Keratinocyte (primary cell): ENCODE measurements at places on chromosomes 3 and 15.

- DNase-seq: no peak
Observed at GRCh38 chr15:67228286-67228685, 26.2 kb downstream of the AAGAB start.

- DNase-seq: no peak
Observed at GRCh38 chr15:68984586-68984985, 29.9 kb upstream of the NOX5 start.

- DNase-seq: no peak
Observed at GRCh38 chr15:63982381-63982854, 63.9 kb downstream of the DAPK2 start.

- DNase-seq: no peak
Observed at GRCh38 chr3:29072611-29073010, 208.3 kb upstream of the RBMS3 start.
